Esophagus (tissue), 2 donors: ENCODE measurements at places on chromosomes 6 and 20. TPM values are rescaled to one million over a fixed set of nuclear protein-coding genes. Genes with fewer than 3 reads are reported as not detected.

Gene DYNLT2
- polyA plus RNA-seq, result 2.7 TPM

Gene CASS4
- polyA plus RNA-seq, result 0.18 TPM

Gene NFYA
- polyA plus RNA-seq, result 5.5 TPM

Gene SLC22A7
- polyA plus RNA-seq, result not detected

Gene PTCHD4
- polyA plus RNA-seq, result 0.01 TPM

Gene LTB
- 1.8 TPM for polyA plus RNA-seq

Gene NHLRC1
- 1.4 TPM for polyA plus RNA-seq
